NCI-H526 (cell line): ENCODE measurements at places on chromosomes 7 and 10.

GRCh38 chr7:74038194-74038961 is 10.4 kb downstream of the ELN start:
- DNase-seq, result no peak

- no peak for DNase-seq
Measured at GRCh38 chr10:16867556-16867955, 50.3 kb upstream of the RSU1 start.

DNA sequence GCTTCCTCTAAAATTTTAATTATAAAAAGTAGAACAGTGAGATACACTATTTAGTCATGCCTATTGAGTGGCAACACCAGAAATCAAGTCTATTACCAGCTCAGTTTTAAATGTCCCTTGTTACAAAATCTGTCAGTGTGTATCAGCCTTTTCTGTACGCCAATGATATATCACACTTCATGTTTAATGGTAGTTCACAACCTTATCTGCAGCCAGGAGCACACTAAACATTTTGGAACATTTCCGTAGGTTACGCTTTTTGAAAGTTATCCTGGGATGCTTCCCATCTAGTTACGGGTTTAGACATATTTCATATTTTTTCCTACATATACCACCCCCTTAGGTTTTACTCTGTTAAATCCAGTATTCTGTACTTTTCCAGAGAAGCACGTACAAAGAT is 5.4 kb downstream of the HNRNPA2B1 start:
- no peak for DNase-seq

DNA sequence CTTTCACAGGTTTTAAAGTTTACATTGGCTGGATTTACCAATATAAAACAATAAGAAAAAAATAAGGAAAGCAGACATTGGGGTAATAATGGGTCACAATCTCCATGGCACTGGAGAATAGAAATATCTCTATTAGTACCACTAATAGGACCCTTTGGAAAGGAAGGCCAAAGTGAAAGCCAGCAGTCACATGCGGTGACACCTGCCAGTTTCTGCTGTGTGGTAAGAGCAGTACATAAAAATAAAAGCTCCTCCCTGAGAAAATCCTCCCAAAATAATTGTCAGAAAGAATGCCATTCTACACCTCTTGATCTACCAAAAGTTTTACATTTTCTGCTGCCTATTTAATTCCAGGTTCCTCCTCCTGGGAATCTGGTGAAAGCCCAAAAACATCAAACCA is 30.4 kb upstream of the SLC13A1 start:
- no peak for DNase-seq

- no peak for DNase-seq
Measured at GRCh38 chr10:89427629-89428028, 13.3 kb downstream of the IFIT5 start.

- no peak for DNase-seq
Measured at GRCh38 chr7:128447941-128448564, 7.6 kb upstream of the HILPDA start.

- DNase-seq, result no peak
Measured at GRCh38 chr7:1996816-1997215, 235.9 kb downstream of the MAD1L1 start.
